Mucosa of descending colon (tissue), 3 donors: ENCODE measurements at places on chromosomes 4 and X. TPM values are rescaled to one million over a fixed set of nuclear protein-coding genes. Genes with fewer than 3 reads are reported as not detected.

The FOXR2 gene
- not detected for total RNA-seq

The GLA gene
- 26.9 TPM for total RNA-seq

The TLR10 gene
- total RNA-seq, result 0.25 TPM

The MAGEA2B gene
- not detected for total RNA-seq

The CXCR3 gene
- 2.1 TPM for total RNA-seq

The NCAPG gene
- 3.0 TPM for total RNA-seq

The CITED1 gene
- total RNA-seq, result 0.70 TPM

The G3BP2 gene
- 144 TPM for total RNA-seq

The GAGE13 gene
- not detected for total RNA-seq

The IBSP gene
- total RNA-seq, result not detected

The CLIC2 gene
- total RNA-seq, result 13.1 TPM

The GABRQ gene
- not detected for total RNA-seq

The SMIM43 gene
- total RNA-seq, result not detected

The LGI2 gene
- total RNA-seq, result 0.43 TPM

The RNF212 gene
- 4.9 TPM for total RNA-seq

The CSN1S1 gene
- not detected for total RNA-seq

The PPEF2 gene
- total RNA-seq, result 0.13 TPM

The MAGIX gene
- total RNA-seq, result 16.8 TPM

The GPR82 gene
- total RNA-seq, result 0.64 TPM

The AGTR2 gene
- total RNA-seq, result not detected

The TEX13C gene
- not detected for total RNA-seq

The FAM236B gene
- total RNA-seq, result not detected

The SATL1 gene
- not detected for total RNA-seq

The TECRL gene
- total RNA-seq, result 0.55 TPM

The GAGE2A gene
- not detected for total RNA-seq

The FMR1 gene
- total RNA-seq, result 42.1 TPM

The DCAF16 gene
- total RNA-seq, result 32.1 TPM

The FREM3 gene
- not detected for total RNA-seq

The RBM47 gene
- total RNA-seq, result 309 TPM

The ZNF157 gene
- 0.51 TPM for total RNA-seq

The CENPVL2 gene
- not detected for total RNA-seq

The PCDH10 gene
- total RNA-seq, result 0.32 TPM

The CDS1 gene
- total RNA-seq, result 44.2 TPM

The PTCHD1 gene
- 0.63 TPM for total RNA-seq

The STOX2 gene
- total RNA-seq, result 10.9 TPM

The DCHS2 gene
- total RNA-seq, result 0.58 TPM

The CHST7 gene
- 1.4 TPM for total RNA-seq

The RAB40A gene
- total RNA-seq, result not detected

The STARD8 gene
- 1.2 TPM for total RNA-seq

The PABPC4L gene
- total RNA-seq, result 0.70 TPM

The FMR1NB gene
- total RNA-seq, result not detected

The NOX1 gene
- total RNA-seq, result 109 TPM

The CASP3 gene
- total RNA-seq, result 48.6 TPM

The F11 gene
- total RNA-seq, result not detected

The RAPGEF2 gene
- 55.1 TPM for total RNA-seq

The PLP2 gene
- 152 TPM for total RNA-seq

The BRS3 gene
- not detected for total RNA-seq
